Ecto neural progenitor cell (in vitro differentiated cells): ENCODE measurements at places on chromosomes 2 and 18.

DNA sequence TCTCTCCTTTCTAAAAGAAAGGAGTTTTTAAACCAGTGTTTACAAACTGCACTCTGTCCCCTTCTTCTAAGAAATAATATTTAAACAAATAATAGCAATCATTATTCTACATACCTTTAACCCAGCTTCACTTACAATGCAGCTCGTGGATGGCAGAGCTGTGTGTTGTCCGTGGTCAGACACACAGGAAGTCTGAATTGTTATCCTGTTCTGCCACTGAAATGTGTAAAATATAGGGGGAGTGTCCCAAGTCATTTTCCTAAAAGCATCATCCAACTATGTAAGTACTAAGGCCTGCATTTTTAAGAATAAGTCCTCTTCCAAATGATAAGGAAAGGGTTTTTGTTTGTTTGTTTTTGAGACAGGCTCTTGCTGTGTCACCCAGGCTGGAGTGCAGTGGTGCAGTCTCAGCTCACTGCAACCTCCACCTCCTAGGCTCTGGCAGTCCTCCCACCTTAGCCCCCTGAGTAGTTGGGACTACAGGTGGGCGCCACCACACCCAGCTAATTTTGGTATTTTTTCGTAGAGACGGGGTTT lies 2.7 kb upstream of the PPP4R1 start:
- DNase-seq: no peak

GRCh38 chr2:177553176-177553884 lies 160.8 kb downstream of the AGPS start:
- DNase-seq: no peak

DNA sequence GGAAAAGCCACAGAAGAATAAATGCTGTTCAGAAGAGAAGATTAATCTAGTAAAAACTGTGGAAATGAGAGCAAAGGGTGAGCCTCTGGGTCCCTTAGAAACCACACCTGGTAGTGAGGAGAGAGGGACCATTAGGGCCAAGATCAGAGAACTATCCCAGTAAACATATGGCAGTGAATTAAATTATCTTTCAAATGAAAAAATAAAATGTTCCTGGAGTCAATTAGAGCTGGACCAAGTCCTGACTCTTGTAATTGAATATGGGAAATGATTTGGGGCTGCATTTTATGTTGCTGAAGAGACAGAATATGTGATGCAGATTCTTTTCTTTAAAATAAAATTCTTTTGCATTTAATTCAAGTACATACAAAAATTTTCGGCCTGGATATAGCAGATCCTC lies 62.2 kb upstream of the PAX3 start:
- no peak for DNase-seq

GRCh38 chr2:187336332-187336731 lies 111.7 kb downstream of the CALCRL start:
- DNase-seq: no peak

- DNase-seq: no peak
Observed at GRCh38 chr18:24127735-24128134, 11.1 kb upstream of the CABYR start.

DNA sequence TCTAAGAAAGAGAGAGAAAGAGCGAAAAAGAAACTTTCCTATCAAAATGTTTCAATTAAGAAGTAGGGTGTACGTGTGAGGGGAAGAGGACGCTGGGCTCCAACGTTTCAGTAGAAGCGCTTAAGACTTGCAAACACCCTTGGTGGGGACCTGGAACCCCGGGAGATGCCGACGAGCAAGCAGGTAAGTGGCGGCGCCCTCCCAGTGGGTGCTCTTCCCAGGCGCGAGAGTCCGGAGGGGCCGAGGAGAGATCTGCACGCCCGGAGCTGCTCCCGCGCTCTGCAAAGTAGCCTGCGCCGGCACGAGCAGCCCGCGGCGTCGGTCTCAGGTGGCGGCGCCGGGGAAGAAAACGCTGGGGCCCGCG lies 678 bp upstream of the OTX1 start:
- no peak for DNase-seq

GRCh38 chr2:85439986-85440385 lies 21.5 kb downstream of the SH2D6 start:
- no peak for DNase-seq

GRCh38 chr2:180983468-180984242 lies 3.2 kb downstream of the UBE2E3 start:
- no peak for DNase-seq

DNA sequence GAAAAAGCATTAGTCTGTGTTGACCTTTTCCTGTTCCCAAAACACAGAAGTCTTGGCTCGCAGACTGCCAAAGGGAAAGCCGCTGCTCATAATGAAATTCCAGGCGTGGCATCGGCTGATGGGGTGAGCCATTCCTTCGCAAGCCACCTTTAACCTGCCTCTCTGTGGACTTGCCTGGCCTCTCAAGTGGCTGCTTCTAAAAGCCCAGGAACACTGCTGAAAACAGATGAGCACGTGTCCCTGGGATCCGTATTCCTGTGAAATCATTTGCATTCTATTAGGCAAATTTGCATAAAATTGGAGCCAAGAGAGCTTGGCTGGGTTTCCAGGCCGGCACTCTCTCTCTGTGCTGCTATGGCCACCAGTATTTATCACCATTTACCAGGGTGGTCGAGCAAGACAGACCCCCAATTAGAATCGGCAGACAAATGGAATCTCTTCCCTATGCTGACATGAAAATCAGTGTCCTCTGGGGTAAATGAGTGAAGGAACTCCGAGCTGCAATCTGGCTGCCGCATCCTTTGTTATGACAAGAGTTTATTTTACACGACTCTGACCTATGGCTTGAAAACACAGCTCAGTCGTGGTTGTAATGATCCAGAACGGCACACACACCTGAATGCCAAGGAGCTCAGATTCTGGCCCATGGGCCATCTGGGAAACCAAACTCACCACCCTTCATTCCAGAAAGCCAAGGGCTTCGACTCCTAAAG lies 21.7 kb downstream of the BCL2 start:
- no peak for DNase-seq

DNA sequence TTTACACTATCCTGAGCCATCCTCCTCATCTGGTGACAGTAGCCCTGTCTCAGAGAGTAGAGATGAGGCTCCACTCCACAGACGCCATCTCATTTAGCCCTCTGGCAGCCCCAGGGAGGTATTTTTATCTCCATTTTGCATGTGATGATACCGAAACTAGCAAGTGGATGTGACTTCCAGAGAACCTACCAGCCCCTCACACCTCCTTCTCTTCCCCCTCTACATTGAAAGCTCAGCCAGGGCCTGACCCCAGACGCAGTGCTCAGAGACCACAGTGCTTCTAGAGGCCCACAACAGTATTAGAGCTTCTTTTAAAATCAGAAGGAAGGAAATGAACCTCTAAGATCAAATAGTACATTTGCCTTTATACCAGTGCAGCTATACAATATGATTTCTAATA lies 8.3 kb downstream of the GYPC start:
- DNase-seq: no peak
